Stimulated activated CD4-positive, alpha-beta T cell treated with anti-CD3 and anti-CD28 coated beads, Interleukin-2, amount 100 ng/mL, for 48 hours (primary cell): ENCODE measurements at places on chromosomes 16 and 17.

GRCh38 chr16:87939562-87940423, 3.5 kb upstream of the CA5A start:
- no peak for DNase-seq

- no peak for DNase-seq
Measured at GRCh38 chr17:49018116-49018612, 21.0 kb downstream of the IGF2BP1 start.

GRCh38 chr16:30087181-30087898, 4.4 kb downstream of the TBX6 start:
- no peak for DNase-seq

GRCh38 chr17:48385319-48385718, 44.7 kb downstream of the SKAP1 start:
- DNase-seq = no peak

GRCh38 chr17:20920095-20920814, 122.6 kb downstream of the USP22 start:
- DNase-seq = no peak

DNA sequence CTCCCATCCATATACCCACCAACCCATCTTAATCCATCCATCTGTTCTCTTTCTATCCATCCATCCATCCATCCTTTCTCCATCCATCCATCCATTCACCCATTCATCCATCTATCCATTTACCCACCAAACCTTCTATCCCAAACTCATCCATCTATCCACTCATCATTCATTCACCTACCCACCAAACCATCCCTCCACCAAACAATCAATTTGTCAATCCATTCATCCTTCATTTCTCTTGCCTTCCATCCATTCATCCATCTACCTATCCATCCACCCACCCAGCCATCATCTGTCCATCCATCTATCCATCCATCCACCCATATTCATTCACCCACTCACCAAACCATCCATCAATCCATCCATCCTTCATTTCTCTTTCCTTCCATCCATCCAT, 44.6 kb upstream of the CIBAR2 start:
- DNase-seq = no peak

GRCh38 chr17:35011671-35012216, 31.4 kb downstream of the LIG3 start:
- DNase-seq = no peak

DNA sequence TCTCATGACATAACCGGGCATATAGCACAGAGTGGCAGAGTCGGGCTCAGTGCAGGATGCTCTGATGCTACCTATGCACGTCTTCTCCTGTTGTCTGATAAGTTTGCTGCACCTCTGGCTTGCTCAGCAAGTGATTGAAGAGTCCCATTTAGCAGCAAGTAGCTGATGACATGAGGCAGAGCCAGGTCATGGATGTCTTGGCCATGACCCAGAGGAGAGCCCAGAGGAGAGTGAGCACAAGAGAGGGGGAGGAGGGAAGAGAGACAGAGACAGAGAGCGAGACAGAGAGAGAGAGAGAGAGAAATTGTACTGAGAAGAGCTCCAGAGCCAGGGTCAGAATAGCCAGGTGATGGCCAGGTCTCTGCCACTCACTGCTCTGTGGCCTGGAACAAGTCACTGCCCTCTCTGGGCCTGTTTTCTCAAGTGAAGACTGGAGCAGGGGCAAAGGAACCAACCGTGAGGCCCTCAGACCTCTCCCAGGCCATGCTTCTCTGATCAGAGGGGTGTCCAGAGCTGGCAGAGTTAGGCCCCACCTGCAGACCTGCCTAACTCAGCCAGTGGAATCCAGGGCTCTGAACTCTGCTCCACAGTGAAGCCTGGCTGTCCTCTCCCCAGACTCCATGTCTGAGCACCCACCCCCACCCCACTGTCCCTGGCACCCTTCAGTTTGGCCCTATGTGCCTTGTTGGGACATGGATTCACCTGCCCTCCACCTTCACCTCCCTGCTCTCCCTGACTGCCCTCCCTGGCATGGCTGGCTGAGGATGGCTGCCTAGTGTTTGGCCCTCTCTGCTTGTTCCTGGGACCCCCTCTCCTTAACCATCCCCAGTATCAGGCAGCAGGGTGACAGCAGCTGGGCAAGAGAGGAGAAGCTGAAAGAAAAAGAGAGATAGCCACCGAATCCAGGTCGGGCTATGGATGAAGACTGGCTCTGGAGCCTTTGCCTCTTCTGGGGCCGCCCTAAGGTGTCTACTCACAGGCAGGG, 4.3 kb upstream of the KRT35 start:
- DNase-seq = no peak

GRCh38 chr16:28254158-28254557, 38.2 kb upstream of the SBK1 start:
- no peak for DNase-seq
